ENCODE measurements at places on chromosomes 4 and X. TPM values are rescaled to one million over a fixed set of nuclear protein-coding genes. Genes with fewer than 3 reads are reported as not detected.
A peak's percentile ranks its signal among the peaks of the same experiment; 100 is the strongest.

DNA sequence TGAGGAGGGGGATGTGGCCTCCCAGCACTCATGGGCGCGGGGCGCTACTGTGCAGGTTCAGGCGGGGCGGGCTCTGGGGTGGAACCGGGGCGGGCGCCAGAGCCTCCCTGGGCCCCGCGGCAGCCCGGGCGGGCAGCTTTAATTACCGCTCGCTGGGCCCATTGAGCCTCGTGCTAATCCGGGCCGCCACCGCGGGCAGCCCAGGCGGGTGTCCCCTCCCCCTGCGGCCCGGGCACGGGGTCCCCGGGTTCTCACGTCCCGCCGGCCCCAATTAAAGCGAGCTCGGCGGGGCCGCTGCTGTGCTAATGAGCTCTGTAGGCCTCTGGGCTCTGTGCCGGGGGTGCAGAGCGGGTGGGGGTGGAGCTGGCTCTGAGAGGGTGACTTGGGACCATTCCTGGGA lies 22.8 kb upstream of the FGFR3 start:
- DNase-seq = peak; percentile 76

- DNase-seq = no peak
Measured at GRCh38 chrX:22105971-22106370, 73.8 kb downstream of the PHEX start.

Gene CSN1S1
- total RNA-seq = not detected

GRCh38 chr4:183468210-183469095 lies 24.0 kb downstream of the CDKN2AIP start:
- DNase-seq = no peak

DNA sequence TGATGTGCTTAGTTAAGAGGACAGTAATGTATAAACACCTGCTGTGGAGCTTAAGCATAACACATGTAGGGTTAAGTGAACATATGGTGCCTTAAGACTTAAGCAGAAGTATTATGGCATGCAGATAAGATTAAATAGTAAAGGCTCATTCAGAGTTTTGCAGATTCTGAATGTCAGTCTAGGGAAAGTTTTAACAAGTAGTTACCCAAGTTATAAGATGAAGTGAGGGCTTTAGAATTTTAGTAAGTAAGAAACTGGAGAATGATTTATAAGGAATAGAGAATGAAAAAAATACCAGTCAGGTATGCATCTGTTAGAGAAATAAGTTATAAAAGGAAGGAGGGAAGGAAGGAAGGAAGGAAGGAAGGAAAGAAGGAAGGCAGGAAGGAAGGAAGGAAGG lies 902.1 kb downstream of the TRAM1L1 start:
- DNase-seq = no peak

DNA sequence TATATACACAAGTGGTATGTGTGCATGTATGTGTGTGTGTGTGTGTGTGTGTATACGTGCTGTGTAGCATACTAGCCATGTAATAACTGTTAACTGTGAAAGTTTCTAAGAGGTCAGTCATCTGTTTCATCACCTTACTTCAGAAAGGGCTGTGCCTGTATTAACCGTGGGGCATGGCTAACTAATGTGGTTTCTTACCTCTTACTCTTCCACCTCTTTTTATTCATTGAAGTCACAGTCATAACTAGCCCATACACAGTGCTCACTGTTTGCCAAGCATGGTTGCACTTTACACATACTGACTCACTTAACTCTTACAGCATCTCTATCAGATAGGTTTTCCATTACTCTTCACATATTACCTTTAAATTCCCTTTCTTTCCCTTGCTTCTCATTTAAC lies 23.7 kb upstream of the LRAT start:
- no peak for DNase-seq

Gene JADE3
- total RNA-seq = 13.1 TPM

Gene PRPS1
- total RNA-seq = 32.8 TPM

DNA sequence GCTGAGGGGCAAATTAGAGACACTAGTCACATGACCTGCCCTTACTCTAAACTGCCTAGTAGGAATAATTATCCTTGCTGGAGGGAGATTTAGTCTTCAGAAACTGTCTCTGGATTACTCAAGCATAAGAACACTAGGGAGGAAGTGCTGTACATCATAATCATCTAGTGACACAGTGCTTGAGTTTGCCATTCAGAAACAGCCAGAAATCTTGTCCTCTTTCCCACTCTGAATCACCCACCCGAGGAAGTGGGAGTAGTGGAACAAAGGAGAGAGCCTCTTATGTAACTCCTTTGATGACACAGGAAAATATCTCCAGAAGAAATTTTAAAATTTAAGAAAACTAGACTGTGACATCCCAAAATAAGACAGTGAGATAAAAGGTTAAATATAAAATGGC lies 69.3 kb upstream of the PCDH19 start:
- DNase-seq = no peak

DNA sequence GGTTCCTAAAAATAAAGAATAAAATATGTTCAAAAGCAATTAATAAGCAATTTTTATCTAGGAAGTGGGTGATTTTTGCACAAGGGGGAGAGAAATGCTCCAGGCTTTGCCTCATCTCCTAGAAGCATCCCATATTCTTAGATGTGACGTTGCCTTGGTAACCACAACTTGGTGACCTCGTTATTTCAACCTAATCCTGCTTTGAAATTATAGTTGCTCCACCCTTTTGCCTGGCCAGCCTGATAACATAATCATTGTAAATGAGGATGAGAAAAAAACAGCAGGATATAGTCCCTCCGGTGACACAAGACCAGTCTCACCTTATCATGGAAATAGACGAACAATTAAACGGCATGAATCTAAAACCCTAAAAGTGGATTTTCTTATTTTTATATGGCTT lies 194.4 kb downstream of the QDPR start:
- DNase-seq = no peak

DNA sequence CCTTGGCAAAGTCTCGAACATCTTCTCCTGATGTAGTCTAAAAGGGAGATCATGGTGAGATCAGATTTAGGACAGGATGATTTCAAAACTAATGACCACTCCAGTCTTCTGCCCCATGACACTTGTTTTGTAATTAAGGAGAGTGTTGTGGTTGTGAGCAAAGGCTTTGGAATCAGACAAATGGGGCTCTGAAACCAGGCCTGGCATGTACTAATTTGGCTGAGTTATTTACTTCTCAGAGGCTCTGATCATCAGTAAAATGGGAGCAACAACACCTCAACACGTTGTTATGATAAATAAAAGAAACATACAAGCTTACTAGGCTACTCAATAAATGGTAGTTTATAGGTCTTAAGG lies 106.9 kb upstream of the FTHL17 start:
- no peak for DNase-seq

- peak; percentile 32 for DNase-seq
Measured at GRCh38 chr4:174714393-174715211, 114.4 kb downstream of the GLRA3 start.

Gene TMEM154
- 11.0 TPM for total RNA-seq

DNA sequence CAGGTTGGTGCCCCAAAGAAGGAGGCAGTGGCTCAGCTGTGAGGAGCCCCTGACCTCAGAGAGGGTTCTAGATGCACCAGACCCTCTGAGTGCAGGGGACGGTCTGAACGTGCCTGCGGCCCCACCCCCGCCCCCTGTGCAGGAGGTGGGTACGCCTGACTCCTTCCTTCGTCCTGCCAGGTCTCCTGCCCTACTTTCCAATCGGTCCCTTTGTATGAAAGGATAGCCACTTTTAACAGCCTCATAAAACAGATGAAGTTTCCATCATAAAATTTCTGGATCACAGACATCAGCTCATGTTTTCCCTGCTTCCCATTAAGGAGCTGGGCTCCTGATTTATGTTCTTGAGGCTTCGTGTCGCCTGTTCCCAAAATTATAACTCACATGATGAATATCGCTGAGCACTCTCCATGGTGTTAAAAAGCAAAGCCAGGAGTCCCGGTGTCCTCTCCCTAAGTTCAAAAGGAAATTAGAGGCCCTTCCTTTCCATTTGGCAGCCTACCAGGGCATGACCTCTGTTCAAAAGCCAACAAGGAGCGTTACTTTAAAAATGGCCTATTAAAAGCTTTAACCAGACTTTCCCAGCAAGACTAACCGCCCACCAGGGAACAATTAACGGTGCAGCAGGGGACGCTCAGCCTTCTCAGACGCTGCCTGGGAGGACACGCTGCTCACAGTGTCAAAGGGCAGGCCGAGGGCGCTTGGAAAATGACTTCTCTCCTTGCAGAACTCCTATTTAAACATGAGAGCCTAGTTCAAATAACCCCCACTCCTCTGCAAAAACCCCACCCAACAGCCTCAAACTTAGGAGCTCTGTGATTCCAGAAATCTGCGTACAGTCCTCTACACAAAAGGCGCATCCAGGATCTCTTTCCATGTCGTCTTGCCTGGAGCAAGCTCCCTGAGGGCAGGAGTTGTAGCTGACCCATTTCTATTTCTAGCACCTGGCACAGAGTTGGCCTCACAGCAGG lies 181.9 kb downstream of the AFAP1 start:
- no peak for DNase-seq

DNA sequence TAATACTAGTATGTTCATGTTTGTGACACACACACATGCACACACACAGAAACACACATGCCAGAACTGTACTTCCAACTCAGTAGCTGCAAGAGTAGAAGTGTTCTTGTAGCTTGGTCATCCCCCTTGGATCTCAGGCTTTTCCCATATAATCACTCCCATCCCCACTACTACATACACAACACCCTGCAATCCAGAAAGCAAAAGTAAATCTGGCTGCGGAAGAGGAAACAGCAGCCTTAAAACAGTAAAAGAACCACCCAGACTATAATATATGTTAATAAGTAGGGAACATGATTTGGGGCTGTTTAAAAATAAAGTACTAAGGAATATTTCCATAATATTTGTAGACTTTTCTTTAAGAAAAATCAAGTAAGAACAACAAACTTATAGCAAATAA lies 103.2 kb downstream of the AMMECR1 start:
- DNase-seq = no peak

GRCh38 chr4:83382850-83383249 lies 48.2 kb upstream of the HPSE start:
- no peak for DNase-seq

Gene IGSF1
- total RNA-seq = 1.4 TPM

- no peak for DNase-seq
Measured at GRCh38 chrX:21745756-21746155, 12.2 kb downstream of the SMPX start.

Gene RBM47
- total RNA-seq = 124 TPM

GRCh38 chr4:120007191-120007871 lies 59.3 kb downstream of the MAD2L1 start:
- DNase-seq = peak; percentile 73

Gene SPANXN4
- total RNA-seq = not detected

DNA sequence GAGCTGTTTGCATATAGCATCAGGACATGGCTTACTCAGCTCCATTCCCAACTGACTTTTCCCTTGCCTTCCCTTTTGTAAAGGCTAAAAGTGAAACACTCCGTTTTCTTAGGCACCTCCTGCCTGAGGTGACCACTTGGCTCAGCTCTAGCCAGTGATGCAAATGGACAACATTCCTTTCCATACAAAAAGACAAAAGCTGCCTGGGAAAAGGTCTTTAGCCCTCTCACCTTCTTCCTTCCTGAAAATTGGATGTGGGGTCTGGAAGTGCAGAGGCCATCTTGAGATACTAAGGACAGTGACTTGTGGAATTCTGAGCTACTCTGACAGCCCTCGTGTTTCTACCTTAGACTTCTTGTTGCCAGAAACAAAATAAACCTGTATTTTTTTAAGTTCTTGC lies 27.7 kb upstream of the SFRP2 start:
- no peak for DNase-seq

Gene OCIAD2
- 76.3 TPM for total RNA-seq

DNA sequence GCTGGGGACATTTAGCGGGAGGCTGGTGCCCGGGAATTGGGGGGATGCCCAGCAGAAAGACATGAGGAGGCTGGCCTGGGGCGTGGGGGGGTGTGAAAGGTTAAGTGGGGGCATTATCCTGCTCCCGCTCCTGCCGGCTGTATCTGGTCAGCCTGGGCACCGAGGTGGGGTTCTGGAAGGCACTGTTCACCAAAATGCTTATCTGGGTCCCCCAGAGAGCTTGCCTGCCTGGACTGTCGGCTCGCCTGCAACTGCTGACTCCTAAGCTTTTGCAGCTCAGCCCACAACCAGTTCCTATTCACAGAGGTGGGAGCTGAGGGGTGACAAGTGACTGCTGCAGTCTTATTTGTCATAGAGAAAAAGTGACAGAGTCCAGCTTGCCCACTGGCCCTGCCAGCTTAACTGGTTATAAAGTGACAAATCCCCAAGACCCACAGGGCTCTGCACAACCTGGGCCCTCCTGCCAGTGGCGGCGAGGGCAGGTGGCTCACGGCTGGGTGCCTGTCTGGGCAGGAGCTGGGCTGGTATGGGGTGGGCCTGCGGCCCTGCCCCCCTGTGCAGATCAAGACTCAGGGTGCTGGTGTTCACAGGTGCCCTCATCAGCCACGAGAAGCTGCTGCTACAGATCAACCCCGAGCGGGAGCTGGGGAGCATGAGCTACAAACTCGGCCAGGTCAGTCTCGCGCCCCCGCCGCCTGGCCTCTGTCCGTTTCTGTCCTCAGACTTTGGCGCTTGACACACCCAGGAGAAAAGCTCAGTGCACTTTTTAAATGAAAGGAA lies 23.7 kb upstream of the MSANTD1 start:
- DNase-seq = no peak

- DNase-seq = no peak
Measured at GRCh38 chr4:174746710-174747109, 82.3 kb downstream of the GLRA3 start.

DNA sequence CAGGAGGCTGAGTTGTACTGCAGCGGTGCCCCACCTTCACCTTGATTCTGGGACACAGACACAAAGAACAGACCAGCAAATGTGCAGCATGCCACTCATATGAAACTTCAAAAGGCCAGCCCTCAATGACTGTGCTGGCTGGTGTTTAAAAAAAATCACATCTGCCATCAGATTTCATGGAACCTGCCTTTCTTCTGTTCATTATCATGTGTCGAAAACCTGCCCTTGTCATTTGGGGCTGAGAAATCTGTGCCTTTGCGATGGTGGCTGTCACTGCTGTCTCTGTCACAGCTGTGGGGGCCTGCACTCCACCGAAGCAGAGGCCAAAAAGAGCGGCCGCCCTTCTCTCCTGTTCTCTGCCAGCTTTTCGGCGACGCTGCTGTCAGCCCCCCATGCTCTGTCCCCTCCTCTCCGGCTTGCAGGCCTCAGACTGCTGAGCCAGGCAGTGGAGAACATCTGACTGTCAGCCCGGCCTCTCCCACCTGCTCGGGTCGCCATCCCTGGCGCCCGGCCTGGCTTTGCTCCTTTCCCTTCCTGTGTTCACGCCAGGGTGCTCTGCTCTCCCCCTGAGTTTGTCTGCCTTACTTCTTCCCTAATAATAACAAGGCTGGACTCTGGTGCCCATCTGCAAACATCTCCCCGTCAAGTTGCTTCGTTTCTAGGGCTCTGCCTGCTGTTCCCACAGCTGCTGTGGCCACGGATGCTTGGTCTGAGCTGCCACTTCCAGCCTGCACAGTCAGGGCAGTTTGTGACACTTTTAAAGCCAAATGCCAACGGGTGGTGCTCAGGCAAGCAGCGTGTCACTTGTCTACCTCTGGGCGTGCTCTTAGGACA lies 355.2 kb downstream of the UNC5C start:
- no peak for DNase-seq
